ENCODE measurements at places on chromosomes 12 and 14. TPM values are rescaled to one million over a fixed set of nuclear protein-coding genes. Genes with fewer than 3 reads are reported as not detected.

GRCh38 chr14:26286913-26287205, 311.0 kb downstream of the NOVA1 start:
- no peak for DNase-seq

DNA sequence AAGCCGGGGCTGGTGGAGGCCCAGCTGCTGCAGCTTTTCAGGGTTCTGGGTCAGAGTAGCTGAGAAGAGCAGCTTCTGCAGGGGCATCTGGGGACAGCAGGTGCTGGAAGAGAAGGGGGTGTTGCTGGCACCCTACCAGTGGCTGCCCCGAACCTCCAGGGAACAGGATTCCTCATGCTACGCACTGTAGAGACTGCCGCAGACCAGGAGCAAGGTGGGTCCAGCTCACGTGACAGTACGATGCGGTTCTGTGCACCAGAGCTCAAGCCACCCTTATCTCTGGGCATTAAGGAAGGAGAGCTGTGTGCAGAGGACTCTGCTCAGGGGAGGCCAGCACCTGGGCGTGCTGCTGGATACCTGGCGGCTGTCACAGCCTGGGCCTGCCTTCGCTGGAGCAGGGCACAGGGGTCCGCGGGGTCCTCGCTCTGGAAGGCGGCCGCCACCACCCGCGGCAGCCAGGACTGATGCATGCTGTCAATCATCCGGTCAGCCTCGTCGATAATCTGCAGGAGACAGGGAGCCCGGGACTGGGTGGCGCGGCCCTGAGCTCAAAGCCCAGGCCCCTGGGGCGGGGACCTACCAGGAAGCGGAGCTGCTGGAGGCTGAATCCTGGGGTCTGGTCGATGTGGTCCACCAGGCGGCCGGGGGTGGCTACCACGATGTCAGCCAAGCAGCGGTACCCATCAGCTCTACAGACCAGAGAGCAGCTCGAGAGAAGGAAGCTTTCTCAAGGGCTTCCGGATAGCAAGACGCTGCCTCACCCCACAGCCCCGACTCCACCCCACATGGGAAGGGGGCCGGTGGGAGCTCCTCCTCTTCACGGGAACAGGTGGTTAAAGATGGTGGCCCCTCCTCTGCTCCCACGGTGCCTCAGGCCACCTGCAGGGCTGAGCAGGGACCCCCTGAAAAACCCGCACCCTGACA, 2.9 kb downstream of the DDX51 start:
- no peak for DNase-seq

DNA sequence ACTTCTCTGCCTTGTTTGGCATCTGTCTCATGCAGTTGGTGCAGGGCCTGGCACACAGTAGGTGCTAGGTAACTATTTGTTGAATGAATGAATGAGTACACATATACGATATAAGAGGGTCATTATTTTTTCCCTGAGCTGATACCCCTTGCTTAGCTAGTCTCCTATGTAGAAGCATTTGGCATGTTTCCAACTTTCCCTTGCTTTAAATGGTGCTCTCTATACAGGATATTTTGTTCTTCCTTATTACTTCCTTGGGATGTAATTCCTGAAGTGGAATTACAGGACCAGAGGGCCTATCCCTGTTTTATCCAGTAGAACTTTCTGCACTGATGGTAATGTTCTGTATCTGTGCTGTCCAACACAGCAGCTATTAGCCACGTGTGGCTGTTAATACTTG, 250.1 kb upstream of the PWP1 start:
- no peak for DNase-seq

GRCh38 chr12:91127751-91128150, 16.5 kb upstream of the LUM start:
- DNase-seq = no peak

- no peak for DNase-seq
These were observed 45.6 kb downstream of the KRT80 start for GRCh38 chr12:52146089-52146821.

GRCh38 chr14:95200404-95200803, 43.1 kb upstream of the DICER1 start:
- no peak for DNase-seq

GRCh38 chr12:105272814-105273416, 36.9 kb upstream of the APPL2 start:
- DNase-seq = no peak

DNA sequence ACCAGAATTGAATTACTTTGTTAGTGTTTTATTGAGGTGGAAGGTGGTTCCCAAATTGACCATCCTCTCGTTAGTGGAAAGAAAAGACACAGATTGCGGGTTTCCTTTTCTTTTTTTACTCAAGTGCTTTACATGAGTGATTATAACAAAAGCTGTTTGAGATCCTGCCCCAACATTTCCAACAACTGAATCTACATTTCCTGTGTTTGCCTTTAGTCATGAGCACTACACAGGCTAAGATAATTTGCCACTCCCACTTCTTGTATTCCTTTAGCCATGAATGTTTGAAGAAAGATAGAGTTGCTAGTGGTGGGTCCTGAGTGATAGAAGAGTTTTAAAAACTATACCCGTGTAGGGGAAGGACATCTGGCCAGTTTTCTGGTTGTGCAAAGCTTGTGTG, 16.0 kb downstream of the RERGL start:
- no peak for DNase-seq

DNA sequence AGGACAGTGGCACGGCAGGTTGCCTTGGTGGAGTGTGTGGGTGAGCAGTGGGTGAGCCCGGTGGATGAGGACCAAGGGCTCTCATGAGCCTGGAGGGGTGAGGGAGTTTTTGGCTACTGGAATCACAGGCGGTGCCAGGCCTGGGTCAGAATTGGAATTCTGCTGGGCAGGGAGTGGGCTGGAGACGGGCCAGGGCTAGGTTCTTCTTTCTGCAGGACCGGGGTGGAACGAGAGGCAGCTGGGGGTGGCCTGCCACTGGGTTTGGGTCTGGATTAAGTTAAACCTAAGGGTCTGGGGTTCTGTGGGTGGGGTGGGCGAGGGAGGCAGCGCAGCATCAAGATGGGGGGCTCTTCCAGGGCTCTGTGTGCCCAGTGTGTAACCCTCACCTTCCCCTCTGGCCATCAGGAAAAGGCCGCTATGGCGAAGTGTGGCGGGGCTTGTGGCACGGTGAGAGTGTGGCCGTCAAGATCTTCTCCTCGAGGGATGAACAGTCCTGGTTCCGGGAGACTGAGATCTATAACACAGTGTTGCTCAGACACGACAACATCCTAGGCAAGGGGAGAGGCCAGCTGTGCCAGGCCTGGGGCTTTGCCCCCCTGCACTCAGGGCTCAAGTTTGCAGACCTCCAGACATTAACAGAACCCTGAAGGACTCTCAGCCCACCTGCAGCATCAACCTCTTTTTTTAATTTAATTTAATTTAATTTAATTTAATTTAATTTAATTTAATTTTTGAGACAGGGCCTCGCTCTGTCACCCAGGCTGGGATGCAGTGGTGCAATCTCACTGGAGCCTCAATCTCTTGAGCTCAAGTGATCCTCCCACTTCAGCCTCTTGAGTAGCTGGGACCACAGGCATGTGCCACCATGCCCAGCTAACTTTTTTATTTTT, 7.0 kb downstream of the ACVRL1 start:
- no peak for DNase-seq

DNA sequence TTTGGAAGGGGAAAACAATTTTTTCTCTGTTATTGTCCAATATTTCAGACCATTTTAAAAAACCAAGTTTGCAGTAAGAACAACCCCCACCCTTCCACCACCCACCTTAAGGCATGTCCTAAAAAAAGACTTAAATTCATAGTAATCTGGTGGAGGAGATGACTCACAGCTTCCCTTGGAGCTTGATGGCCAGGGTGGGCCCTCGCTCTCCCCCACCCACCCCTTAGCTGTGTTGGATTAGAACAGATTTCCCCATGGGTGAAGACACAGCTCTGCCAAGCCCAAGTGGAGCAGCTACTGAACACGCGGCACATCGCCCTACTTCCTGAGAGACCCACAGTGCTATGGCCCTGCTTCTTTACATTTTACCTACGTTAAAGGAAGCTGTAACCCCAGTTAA, 140.3 kb downstream of the GCH1 start:
- no peak for DNase-seq

DNA sequence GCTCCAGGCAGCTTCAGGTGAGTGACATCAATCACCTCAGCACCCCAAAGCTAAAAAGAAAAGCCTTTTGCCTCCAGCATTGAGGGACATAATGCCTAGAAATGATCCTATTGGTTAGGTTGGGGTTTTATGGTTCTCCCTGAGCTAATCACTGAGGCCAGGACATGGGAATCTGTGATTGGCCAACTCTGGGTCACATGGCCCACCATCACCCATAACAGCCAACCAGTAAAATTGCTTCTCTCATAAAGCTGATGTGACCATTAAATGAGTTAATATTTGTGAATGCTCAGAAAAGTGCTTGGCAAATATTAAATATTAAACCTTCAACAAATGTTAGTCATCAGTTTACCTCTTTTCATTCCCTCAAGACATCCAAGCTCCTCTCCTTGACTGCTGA, 60.2 kb downstream of the TBX3 start:
- no peak for DNase-seq

- no peak for DNase-seq
These were observed 439.4 kb upstream of the DCN start for GRCh38 chr12:91622037-91622436.

DNA sequence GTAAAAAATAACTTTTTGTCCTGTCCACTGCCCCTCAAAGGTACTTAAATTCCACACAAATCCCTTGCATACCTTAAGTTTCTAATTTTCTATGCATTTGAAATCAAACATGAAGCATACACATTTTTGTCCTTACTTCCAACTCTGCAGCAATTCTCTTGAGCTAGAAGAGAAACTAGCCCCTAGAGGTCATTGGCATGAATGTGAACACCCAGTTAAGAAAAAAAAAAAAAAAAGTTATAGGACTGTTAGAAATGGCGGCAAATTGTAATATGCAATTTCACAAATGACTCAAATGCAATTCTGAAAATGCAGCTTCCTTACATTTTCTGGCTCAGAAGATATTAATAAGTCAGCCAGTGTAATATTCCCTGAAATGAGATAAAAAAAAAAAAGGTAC, 4.6 kb upstream of the ESR2 start:
- DNase-seq = no peak

DNA sequence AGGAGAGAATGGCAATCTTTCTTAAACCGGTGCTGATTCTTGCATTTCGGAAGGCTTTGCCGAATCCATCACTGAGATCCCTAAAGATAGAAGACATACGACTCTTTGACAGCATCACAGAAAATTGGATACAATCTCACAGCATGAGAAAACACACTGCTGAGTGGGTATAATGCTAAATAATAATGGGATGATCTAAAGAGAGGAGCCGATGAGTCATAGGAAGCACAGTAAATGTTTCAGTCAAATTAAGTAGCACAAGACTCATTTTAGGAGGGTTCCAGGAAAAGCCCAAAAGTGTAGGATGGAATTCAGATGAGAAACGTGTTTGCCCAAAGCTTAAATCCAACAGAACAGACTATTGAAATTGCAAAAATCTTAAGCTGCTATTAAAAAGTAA, 81.7 kb downstream of the CPNE8 start:
- no peak for DNase-seq

DNA sequence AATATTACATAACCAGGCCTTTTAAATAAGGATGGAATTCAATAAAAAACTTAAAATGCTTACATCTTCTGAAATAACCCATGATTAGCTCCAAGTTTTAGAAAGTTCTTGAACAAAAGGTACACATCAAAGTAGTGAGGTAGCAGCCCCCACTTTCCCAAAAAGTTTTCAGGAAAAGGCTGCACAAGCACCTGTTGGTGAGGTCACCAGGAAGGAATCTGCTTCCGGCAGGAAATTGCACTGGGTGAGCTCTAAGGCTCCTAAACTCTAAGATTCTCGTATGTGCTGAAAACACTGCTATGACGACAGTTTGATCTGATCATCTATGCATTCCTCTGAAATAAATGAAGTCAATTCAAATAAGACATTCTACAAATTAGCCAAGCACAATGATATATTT, 34.3 kb upstream of the TTC7B start:
- no peak for DNase-seq

DNA sequence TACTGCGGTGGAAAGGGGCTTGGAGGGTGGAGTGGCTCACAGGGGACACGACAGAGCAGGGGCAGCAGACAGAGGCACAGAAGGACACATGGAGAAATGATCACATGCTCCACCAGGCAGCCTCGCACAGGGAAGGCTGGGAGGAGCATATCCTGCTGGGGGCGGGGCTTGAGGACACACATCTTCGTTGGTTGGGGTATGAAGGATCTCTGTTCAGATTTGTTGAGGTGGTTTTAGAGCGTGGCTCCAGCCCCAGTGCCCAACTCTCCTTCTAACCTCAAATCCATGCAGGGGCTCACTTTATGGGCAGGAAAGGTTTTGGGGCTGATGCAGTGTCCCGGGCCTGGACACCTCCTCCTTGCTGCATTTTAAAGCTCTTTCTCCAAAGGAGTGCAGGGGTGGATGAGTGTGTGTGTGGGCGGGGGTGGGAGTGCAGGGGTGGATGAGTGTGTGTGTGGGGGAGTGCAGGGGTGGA, 733 bp upstream of the P3H3 start:
- peak; percentile 73 for DNase-seq

GRCh38 chr12:67517181-67517887, 131.2 kb upstream of the DYRK2 start:
- no peak for DNase-seq

- DNase-seq = no peak
These were observed 126.2 kb downstream of the KSR2 start for GRCh38 chr12:117842630-117843029.

DNA sequence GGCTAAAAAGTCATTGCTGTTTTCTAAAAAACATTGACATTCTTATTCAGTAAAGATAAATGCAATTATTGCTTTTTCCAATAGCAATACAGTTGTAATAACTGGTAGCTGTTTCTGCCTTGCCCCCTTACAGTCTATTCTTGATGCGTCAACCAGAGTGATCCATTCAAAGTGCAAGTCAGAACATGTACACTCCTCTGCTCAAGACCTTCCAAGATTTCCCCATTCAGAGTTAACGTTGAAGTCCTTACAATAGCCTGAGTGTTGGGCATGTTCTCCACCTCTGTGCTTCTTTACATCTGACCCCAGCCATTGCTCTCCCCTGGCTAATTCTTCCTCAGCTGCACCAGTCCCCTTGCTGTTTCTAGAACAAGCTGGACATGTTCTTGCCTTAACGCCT, 24.3 kb downstream of the VRK1 start:
- DNase-seq = no peak

GRCh38 chr12:121238086-121238485, 28.2 kb downstream of the P2RX4 start:
- DNase-seq = no peak

- no peak for DNase-seq
These were observed 6.6 kb upstream of the AAAS start for GRCh38 chr12:53328043-53328435.

LRFN5 gene
- total RNA-seq = 45.9 TPM

BIN2 gene
- 2.3 TPM for total RNA-seq

DHH gene
- 2.3 TPM for total RNA-seq

SOAT2 gene
- not detected for total RNA-seq

ACRBP gene
- total RNA-seq = 1.1 TPM

KRT3 gene
- total RNA-seq = not detected

BCL7A gene
- 7.8 TPM for total RNA-seq
